ENCODE measurements at places on chromosomes 11 and 22.

- no peak for DNase-seq
Observed at GRCh38 chr22:19723232-19723982, at the start of gene GP1BB. TSS of gene GP1BB (plus strand) at chr22:19723539. CDS start at chr22:19723570, 31 bp downstream.

GRCh38 chr11:8339592-8340022, 75.9 kb upstream of the LMO1 start:
- DNase-seq, result no peak

- DNase-seq, result peak; percentile 32
Observed at GRCh38 chr11:68506908-68507307, 46.4 kb downstream of the PPP6R3 start.

- DNase-seq, result no peak
Observed at GRCh38 chr11:68498903-68499883, 38.6 kb downstream of the PPP6R3 start.

DNA sequence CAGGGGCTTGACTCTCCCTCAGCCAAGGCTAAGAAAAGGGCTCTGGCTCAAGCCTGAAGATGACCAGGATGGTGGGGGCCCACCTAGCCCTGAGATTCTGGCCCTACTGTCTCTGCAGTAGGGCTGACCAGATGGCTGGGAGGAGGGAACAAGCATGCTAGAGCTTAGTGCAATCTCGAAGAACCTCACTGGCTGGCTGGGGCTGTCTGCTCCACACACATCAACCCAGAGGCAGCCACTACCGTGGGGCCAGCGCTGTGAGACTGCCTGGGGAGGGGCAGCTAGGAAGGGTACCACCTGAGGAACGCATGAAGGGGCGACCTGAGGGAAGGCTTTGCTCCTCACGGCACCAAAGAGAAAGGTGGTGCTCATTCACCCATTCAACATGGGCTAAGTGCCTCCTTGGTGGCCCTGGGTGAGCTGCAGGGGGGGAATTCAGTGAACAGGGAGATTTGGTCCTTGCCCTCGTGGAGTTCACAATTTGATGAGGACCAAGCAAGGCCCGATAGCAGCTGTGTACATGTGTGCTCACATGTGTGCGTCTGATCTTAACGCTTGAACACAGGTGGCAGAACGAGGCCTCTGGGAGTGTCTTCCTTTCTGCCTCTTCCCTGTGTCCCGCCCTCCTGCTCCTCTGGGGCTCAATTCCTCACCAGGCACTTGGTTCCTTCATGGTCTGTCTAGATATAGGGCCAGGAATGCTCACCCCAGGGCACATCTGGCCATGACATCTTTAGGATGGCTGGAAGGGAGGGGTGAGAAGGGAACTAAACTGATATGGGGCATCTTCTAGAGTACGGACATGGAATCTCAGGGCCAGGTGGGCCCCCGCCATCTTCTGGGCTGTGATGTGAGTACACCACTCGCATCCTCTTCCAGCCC, 102.3 kb upstream of the PITPNB start:
- DNase-seq, result no peak

- no peak for DNase-seq
Observed at GRCh38 chr11:2612884-2613571, 86.8 kb downstream of the KCNQ1OT1 start.

DNA sequence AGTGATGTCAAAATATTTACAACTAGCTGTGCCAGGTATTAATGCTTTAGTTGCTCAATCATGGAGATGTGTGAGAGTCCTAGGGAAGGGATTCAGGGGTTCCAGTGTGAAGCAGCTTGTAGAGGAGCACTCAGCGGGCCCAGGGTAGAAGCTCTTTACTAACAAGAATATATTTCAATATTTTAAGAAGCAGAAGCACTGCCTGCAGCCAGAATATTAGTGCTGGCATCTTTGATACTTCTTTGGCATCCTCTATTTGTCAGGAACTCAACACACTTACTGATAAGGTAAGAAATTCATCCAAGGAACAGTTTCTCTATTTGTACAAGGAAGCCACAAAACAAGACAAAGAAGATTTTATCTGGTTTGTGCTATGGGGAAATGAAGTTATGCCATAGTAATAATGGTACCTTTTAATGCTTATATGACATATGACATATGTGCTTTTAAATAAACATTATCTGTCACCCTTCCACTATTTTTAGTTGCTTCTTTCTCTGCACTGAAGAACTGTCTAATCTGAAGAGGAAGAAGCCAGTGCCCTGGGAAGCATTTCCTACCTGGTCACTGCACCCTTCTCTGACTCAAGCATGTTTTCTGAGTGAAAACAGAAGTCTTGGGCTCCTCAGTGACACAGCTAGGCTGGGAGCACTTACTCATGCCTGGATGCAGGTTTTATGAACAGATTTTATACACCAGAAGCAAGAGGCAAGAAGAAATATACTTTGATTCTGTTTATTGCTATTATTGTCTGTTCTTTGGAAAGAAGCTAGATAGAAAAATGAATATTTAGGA, 388.1 kb upstream of the CCDC90B start:
- DNase-seq, result no peak

DNA sequence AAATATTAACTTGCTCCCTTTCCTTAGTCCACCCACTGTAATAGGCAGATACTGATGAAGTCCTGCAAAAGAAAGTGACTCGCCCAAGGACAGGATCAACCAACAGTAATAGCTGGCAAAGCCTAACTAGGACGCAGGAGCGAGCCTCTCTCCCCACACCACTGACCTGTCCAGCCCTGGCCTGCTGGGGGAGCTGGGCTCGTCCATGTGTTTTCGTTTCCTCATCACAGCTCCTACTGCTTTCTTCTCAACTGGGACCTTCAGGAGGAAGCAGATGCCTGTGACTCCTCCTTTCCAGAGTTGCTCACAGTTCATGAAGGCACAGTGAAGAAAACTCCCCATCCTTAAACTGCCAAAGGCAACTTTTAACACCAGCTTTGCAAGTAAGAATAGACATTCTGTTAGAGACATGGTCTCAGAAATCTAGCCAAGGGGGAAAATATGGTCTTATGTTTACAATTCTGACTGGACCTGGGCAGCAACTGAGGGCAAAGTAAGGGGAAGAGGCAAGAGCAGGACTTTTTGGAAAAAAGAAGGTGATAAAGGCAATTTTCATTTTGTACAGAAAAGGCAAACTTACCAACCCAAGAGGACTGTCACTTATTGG, 11.6 kb upstream of the GPHA2 start:
- DNase-seq, result no peak

- peak; percentile 76 for DNase-seq
Observed at GRCh38 chr11:23212807-23213206, 352.5 kb upstream of the CCDC179 start.

- DNase-seq, result no peak
Observed at GRCh38 chr11:43837879-43838278, 42.8 kb upstream of the ALKBH3 start.

- peak; percentile 59 for DNase-seq
Observed at GRCh38 chr22:19663821-19664355, 50.4 kb upstream of the SEPTIN5 start.

- DNase-seq, result no peak
Observed at GRCh38 chr22:17876306-17876831, 102.1 kb upstream of the BID start.

DNA sequence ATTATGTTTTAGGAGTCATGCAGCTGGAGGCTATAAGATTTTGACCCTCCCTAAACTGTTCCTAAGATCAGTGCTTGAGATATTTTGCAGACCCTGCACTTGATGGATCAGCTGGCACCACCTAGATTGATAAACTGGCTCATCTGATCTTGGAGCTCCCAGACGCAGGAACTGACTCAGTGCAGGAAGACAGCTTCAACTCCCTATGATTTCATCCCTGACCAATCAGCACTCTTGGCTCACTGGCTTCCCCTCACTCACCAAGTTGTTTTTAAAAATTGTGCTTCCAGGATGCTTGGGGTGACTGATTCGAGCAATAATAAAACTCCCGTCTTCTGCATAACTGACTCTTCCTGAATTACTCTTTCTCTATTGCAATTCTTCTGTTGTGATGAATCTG, 637.5 kb upstream of the FAT3 start:
- no peak for DNase-seq

- no peak for DNase-seq
Observed at GRCh38 chr22:22392131-22392530, 116.4 kb downstream of the ZNF280B start.

All from NCI-H2081 (cell line).